ENCODE measurements at places on chromosomes 16 and 17. TPM values are rescaled to one million over a fixed set of nuclear protein-coding genes. Genes with fewer than 3 reads are reported as not detected.

DNA sequence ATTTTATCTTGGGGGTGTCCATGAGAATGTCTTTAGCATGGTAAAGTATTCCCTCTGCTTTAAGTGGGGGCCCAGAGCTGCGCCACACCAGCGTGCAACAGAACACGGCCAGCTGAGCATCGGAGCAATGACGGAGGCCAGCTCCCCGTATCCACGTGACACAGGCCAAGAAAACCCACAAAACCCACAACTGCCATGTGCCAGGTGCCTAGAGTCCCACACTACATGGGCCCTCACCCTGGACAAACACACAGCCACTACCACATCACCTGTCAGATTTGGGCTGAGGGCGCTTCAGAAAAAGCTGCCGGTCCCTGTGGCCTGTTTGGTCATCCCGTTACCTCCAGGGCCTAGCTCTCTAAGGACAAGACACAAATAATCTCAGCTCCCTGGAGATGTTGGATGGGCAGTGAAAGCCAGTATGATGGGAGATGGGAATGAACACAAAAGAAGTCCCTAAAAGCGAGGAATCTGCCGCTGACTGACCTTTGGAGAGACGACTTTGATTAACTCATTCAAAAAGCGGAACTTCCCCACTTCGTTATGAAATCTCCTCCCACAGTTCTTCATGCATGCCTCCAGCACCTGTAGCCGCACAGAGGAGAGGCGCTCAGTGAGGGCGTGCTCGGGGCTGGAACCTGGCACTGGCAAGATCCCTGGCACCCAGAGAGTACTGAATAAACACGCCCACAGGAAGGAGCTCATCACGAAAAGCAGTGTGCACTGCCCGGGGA is 17.1 kb downstream of the GGA3 start:
- H3K27ac ChIP-seq = no peak overlapping the region
- DNase-seq = no peak
- no peaks in the 10 kb centered on the region for H3K4me1 ChIP-seq
- H3K36me3 ChIP-seq = no peaks in the 10 kb centered on the region
- no peaks in the 10 kb centered on the region for H3K27me3 ChIP-seq

GRCh38 chr16:50591800-50592771 is 43.9 kb downstream of the NKD1 start:
- H3K4me1 ChIP-seq = peaks cover 9% of the 10 kb centered on the region
- peak; percentile 80 for DNase-seq
- H3K36me3 ChIP-seq = no peaks in the 10 kb centered on the region
- H3K27ac ChIP-seq = no peak overlapping the region
- no peaks in the 10 kb centered on the region for H3K27me3 ChIP-seq

DNA sequence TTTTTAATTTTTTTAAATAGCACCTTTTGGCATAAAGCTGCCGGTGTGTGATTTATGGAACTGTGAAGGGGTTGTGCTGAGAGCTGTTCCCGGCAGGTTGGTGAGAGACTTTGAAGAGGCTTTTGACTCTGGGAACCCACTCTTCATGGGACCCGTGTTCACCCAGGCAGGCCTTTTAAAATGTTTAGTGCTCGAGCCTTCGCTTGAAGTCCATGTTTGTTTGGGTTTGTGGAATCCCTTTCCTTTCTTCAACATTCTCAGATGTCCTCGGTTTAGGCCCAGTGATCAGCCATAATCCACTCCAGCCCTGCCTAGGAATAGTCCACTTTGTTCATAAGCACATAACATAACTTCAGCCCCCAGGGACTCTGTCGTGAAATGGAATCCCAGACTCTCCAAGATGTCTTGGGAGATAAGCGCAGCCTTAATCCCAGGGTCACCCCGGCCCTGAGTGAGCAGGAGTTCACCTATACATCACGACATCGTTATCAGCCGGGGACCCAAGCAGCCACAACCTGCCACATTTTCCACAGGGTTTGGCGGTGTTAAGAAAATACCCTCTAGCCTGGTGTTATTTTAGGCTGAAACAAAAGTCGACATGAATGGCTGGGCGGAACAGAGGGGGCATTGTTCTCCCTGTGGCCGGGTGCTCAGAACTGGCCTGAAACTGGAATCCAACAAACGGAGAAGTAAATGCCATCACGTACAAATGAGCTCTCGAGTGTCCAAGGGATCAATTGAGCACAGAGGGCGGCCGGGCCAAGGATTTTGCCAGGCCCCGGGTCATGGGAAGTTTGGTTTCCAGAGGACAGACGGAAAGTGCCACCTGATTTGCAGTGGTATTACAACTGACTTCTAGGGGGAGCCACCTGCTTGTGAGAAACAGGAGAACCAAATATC is 145.7 kb upstream of the IRX3 start:
- no peaks in the 10 kb centered on the region for H3K36me3 ChIP-seq
- no peak for DNase-seq

- H3K4me3 ChIP-seq = no peak overlapping the region
- H3K27me3 ChIP-seq = no peaks in the 10 kb centered on the region
- DNase-seq = no peak
Measured at GRCh38 chr16:50525716-50526115, 22.5 kb upstream of the NKD1 start.

GRCh38 chr17:1181753-1182137 is 2.0 kb upstream of the ABR start:
- no peak overlapping the region for H3K4me3 ChIP-seq
- DNase-seq = no peak
- no peak overlapping the region for H3K27ac ChIP-seq
- no peaks in the 10 kb centered on the region for H3K36me3 ChIP-seq
- no peaks in the 10 kb centered on the region for H3K27me3 ChIP-seq
- H3K4me1 ChIP-seq = peaks cover 4% of the 10 kb centered on the region

FSCN2 gene
- 1.8 TPM for total RNA-seq

GRCh38 chr17:19619705-19620325 is 28.7 kb upstream of the ALDH3A2 start:
- no peak overlapping the region for H3K27ac ChIP-seq
- H3K36me3 ChIP-seq = no peaks in the 10 kb centered on the region
- no peaks in the 10 kb centered on the region for H3K27me3 ChIP-seq
- no peak for DNase-seq
- no peaks in the 10 kb centered on the region for H3K4me1 ChIP-seq

All from ovary (tissue), 10 donors.